ENCODE measurements at places on chromosomes 2 and 18.

- DNase-seq, result no peak
Observed at GRCh38 chr2:69013840-69014821, 1.2 kb downstream of the ANTXR1 start.

GRCh38 chr2:240479111-240479501 lies 43.6 kb downstream of the GPC1 start:
- DNase-seq, result no peak

GRCh38 chr2:103448495-103448894 lies 686.7 kb downstream of the TMEM182 start:
- no peak for DNase-seq

GRCh38 chr2:224174990-224175389 lies 135.9 kb upstream of the SERPINE2 start:
- DNase-seq, result no peak

- no peak for DNase-seq
Observed at GRCh38 chr2:144776766-144777165, 256.8 kb upstream of the ZEB2 start.

- no peak for DNase-seq
Observed at GRCh38 chr2:176126929-176127773, 2.4 kb upstream of the HOXD8 start.

- DNase-seq, result no peak
Observed at GRCh38 chr2:97983134-97983533, 12.6 kb downstream of the TMEM131 start.

DNA sequence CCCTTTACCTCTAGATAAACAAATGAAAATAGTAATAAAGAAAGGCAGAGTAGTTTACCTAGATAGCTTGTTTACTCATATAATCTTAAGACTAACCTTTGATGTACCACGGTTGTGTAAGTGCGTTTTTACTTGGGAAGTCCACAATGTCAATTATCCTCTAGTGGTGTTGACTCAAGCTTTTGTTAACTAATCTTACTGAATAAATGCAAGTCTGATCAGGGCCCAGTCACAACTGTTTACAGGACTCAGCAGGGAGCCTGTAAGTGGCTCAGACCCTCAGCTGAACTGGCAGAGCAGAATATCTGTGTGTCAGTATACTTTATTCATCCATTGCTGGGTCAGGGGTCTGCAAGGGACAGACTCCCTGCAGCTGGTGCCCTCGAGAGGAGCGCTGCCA lies 98.1 kb upstream of the ACAA2 start:
- no peak for DNase-seq

DNA sequence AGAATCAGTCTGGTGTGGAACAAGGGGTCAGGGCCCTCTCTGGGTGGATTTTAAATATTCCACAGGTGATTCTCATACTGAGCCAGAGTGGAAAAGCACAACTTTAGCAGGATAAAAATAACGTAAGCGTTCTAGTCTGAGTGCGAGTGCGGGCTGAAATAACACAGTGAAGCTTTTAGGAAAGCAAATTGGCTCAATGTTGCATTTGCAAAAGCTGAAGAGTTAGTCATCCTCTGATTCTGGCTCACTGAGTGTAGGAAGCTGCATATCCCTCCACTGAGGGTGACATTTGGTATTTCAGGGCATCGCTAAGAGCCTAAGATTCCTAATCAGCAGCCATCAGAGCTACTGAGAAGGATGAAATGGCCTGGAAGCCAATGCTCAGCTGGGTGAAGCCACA lies 134.7 kb downstream of the RIF1 start:
- no peak for DNase-seq

GRCh38 chr2:190961918-190962487 lies 52.0 kb downstream of the STAT1 start:
- DNase-seq, result no peak

- no peak for DNase-seq
Observed at GRCh38 chr18:26335571-26336487, 109.6 kb downstream of the TAF4B start.

DNA sequence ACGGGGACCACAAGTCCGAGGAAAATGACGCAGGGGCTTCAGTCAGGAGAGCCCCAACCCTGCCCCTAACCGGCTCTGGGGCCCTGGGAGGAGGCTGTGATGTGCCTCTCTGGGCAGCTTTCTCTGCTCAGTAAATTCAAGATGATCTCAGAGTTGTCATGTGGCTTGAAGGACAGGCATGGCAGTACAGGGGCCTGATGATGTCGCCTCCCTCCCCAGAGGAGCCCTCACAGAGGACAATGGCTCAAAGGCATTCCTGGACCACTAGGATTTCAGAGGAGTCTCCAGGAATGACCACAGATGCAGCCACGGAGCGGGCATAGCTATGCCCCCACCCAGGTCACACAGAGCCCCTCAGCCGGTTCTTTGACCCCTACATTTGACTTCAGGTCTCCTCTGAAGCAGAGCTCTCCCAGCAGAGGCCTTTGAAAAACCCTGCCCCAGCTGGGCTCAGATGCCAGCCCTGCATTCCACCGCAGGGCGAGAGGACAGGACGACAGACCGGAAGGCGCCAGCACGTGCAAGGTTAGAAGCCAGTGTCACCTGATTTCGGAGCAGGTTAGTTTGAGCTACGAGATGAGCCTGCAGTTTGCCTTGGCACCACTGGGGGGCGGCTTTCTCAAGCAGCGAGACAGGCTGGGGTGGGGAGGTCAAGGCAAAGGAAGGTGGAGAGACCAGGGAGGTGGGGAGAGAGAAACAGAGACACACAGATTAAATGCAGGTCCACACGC lies 39.2 kb downstream of the BIN1 start:
- no peak for DNase-seq

DNA sequence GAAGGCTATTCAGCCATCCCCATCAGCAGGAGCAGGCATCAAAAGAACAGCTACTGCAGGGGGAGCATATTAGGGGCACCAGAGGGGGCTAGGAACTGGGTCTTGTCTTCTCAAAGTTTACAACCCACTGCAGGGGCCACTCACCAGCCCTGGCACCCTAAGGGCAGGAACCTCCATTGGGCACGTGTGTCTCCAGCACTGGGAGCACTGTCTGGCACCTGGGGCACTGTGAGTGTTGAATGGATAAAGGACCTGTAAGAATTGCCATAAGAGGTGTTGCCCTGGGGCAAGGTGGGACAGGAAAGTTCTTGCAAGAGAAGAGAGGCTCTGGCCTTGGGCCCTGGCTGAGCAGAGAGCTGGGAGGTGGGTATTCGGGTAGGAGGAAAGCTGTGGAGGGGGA lies 1.4 kb upstream of the STEAP3 start:
- DNase-seq, result no peak

DNA sequence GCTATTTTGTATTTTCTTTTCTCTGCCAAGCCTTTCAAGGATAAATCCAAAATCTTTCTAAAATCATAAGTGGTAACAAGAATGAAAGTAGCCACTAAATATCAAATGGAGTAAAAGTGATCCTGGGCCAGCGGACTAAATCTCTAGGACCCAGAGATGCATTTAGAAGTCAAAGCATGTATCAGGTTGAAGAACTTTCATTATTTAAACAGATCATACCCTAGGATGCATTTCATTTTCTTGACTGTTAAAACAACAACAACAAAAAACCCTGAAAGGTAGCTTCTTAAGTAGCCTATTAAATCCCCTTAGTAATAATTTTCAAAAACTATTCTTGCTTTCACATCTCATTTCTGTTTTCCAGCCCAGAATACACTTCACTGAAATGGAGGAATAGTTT lies 4.8 kb upstream of the POU3F3 start:
- no peak for DNase-seq

DNA sequence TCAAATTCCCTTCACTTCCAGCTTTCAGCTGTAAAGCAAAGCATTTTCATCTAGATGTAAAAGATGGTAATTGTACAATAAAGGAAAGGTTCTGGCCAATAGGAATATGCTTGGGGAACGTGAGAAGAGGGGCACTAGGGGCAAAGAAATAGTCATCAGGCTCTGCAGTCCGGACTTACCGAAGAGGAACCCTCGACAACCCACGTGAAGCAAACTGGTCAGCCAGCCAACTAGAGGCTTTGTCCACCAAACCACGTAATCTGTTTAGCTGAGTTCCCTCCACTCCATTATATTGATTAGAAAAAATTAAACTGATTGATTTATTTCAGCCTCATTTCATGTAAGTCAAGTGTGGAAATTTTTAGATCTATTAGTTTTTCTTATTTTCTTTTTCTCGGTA lies 300.4 kb upstream of the FANCL start:
- no peak for DNase-seq

DNA sequence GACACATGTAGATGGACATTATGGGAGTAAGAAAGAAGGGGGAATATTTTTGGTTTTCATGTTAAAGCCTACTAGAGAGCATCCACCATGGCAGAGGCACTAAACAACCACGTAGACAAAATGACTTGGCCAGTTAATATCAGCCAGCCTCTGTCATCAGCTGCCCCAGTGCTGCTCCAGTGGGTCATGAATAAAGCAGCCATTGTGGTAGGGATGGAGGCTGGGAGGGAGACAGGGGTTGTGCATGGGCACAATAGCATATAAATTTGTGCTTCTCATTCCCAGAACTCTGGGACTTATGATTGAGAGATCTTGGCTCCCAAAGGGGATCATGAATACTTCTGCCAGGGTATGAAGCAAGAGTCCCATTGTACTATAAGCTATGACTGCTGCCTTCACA lies 31.1 kb upstream of the CXCR4 start:
- no peak for DNase-seq

GRCh38 chr2:213279971-213280370 lies 4.3 kb upstream of the SPAG16 start:
- no peak for DNase-seq

DNA sequence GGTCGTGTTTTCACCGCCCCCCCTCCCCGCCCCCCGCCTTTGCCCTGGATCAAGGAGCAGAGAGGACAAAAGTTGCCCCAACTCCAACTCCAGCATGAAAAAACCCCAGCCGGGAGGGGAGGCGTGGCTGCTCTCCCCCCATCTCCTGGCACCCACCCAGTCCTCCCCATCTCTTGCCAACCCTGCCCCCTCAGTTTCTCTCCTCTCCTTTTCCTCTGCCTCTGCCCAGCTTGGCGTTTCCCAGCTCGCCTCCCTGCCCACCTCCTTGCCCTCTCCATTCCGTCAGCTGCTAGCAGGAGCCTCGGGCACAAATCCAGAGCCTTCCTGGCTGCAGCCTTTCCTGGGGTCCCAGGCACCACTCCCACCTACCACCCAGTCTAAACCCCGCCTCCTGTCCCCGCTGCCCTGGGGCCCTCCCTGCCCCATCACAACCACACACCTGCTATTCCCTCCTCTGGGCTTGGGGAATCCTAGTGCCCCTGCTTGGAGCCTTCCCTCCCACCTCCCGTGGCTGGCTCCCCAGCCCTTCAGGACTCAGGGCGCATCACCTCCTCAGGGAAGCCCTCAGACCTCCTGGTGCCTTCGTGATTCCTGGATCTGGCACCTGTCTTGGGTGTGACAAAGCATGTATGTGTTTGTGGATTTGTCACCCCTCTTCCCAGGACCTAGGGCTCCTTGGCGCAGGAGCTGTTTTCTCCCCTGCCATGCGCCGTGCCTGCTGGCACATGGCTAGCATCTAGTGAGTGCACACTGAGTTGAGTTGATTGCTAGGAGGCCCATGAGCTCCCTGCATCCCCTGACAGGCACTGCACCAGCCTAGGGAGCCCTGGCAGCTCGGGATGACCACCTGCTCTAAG lies 209.1 kb downstream of the TFCP2L1 start:
- no peak for DNase-seq

GRCh38 chr2:230358305-230358704 lies 31.3 kb downstream of the SP140L start:
- no peak for DNase-seq

- DNase-seq, result no peak
Observed at GRCh38 chr2:79041032-79041448, 15.5 kb downstream of the REG3G start.

GRCh38 chr2:191115804-191116203 lies 35.0 kb downstream of the STAT4 start:
- DNase-seq, result no peak

DNA sequence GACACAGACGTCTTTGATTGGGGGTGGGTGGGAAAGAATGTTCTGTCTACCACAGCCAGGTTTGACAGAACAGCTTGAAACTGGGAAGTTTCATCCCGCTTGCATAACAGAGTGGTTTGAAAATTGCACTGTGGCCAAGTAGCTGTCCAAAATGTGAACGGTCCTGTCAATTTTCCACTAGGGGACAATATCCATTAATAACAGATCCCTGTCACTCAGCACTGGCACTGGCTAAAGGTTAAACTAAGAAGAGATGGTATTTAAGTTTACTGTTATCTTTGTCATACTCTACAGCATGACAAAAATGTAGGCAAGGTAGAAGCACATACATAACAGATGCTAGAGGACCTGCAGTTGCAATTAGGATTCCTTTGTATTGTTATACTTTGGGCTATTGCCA lies 55.6 kb upstream of the ACMSD start:
- DNase-seq, result no peak

DNA sequence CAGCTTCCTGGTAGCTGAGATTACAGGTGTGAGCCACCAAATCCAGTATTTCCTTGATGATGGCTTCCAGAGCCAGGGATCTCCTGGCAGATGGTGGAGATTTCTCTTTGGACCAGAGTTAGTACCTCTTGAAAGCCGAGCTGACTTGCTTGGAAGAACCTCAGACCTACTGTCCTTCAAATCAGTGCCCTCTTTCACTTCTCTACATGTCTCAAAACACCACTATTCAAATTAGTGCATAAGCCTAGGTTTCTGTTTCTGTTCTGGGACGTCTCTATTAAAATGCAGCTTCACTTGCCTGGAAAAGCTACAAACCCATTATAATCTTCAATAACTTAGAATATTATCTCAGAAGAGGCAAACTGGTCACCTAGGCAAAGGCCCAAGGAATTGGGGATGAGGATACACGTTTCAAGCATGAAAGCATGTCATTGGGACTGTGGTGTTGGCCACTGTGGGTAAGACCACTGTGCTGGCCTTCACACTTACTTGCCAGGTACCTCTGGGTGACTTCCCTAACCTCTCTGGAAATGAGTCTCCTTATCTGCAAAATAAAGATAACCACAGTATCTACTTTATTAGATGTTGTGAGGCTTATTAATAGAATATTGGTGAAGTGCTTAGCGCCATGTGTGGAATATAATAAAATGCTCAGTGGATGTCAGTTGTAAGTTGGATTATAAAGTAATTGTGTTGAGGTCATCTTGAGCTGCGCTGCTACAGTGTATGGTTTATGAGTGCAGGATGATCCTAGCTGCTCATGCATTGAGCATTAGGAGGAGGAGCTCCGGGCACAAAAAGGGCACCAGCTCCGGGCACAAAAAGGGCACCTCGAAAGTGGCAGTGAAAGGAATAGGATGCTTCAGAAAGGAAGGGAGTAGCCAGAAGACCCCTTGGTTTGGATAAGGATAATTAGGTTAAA lies 84.5 kb downstream of the DOCK10 start:
- DNase-seq, result no peak

Data from Right ventricle myocardium inferior (tissue), 1 donor.